ENCODE measurements at places on chromosomes 6 and 20.

DNA sequence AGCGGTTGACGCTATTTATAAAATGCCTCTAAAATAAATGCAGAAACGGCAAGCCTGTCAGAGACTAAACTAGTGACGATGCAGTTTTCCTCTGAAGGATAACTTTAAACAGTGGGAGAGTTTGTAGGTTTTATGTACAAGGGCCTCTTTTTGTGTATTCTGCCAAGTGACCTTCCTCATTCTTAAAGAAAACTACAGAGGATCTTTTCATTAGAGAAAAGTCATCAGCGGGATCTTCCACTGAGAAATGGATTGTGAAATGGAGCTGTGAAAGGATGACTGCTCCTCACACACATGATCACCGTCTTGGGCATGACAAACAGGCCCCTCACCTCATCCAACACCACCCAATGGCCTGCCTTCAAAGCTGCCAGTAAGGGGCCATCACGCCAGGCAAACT lies 89.0 kb upstream of the LYRM2 start:
- no peak for DNase-seq

GRCh38 chr6:138498629-138499302 lies 528 bp downstream of the NHSL1 start:
- no peak for DNase-seq

- no peak for DNase-seq
Measured at GRCh38 chr6:98131290-98131990, 702.9 kb upstream of the POU3F2 start.

DNA sequence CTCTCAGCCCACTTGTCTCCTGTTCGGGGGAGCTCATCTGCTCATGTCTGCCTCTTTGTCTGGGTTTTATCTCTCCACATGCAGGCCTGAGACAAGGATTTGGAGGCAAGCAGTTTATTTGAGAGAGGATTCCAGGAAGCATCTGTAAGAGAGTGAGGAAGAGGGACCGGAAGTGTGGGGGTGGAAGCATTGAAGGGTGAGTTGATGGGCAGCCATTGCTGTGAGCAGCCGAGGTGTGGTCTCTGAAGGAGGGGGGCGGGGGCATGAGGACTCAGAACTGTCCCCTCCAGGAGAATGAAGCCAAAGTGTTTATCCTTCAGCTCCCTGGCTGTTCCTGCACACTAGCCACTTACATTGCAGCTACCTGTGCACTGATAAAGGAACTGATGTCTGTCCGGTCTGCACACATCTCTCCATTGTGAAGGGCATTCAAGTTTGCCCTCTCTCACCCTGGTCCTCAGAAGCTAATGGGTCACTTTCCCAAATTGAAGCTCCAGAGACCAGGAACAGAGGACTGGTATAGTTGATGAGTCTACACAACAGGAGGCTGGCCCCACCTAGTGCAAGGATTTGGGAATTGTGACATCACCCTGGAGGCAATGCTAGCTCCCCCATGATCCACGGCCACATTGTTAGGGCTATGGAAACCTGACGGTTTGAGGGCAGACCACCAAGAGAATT lies 100.5 kb upstream of the FOXA2 start:
- no peak for DNase-seq

GRCh38 chr6:134299236-134299635 lies 18.7 kb downstream of the SGK1 start:
- DNase-seq = no peak

- DNase-seq = peak; percentile 95
Measured at GRCh38 chr20:24917797-24918578, 31.1 kb upstream of the CST7 start.

DNA sequence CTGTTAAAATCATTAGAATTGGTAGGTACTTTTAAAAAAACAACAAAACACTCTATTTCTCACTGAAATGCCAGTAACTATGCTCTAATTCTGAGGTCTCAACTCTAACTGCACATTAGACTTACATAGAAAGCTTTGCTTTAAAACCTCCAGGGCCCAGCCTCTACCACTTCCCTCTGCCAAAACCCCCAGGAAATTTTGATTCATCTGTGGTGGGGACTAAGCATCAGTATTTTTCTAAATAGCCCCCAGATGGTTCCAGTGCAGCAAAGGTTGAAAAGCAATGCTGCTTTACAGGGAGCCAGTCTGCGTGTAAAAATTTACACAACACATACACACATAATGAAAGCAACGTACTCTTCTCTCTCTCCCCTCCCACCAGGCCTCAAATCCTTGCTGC lies 3.8 kb downstream of the TBC1D32 start:
- no peak for DNase-seq

DNA sequence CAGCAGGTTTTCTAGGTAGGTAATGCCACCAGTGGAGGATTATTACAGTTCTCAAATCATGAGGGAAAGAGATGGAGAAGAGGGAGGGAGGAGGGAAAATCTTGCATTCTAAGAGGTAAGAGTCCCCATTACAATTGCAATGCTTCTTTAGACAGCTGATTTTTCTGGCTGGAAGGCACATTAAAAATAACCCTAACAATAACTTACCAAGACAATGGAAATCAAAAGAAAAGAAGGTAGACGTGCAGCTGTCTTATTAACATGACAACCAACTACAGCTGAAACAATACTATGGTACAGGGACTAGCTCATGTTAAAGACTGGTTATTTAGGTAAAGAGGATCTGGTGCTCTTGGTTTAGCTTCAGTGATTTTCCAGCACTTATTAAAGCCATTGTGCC lies 24.6 kb downstream of the MCUR1 start:
- no peak for DNase-seq

DNA sequence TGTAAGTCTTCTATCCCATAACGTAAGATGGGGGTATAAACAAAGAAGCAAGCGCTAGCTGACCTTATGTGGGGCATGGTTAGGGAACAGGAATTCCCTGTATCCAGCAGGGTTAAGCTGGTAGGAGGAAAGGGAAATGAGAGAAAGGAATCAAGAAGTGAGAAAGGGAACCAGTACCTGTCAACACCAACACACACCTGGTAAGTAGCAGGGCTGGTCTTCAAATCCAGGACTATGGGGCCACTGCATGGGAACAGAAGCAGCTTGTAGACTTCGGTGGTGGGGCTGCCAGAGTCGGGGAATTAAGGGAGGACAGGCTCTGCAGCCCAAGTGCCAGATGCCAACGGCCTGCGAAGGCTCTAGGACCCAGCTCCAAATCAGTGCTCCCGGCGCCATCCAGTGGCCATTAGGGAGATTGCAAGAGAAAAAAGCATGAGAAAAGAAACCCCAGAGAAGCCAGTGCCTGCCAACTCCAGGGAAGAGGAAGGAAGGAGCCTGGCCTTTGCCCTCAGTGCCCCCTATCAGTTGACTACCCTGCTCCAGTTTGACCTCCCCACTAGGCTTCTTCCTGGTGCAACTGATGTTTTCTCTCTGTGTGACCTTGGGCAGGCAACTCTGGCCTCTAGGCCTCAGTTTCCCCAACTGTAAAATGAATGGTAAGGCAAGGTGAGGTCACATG lies 15.8 kb upstream of the RBPJL start:
- peak; percentile 86 for DNase-seq

DNA sequence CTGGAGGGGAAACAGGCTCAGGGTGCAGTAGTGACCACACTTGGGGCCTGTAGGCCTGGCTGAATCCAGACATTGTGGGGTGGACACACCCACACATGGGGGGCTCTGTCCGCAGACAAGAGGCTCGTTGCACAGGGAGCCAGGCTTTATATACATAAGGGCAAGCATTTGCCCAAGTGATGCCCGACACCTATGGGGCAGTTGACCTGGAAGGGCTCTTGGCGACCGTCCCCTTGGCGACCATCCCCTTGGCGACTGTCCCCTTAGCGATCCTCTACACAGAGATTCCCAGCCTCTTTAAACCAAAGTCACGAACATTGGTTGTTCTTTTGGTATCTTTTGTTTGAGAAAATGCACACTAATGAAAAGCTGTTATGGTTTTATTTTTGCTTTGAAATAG lies 2.7 kb downstream of the TOX2 start:
- no peak for DNase-seq

DNA sequence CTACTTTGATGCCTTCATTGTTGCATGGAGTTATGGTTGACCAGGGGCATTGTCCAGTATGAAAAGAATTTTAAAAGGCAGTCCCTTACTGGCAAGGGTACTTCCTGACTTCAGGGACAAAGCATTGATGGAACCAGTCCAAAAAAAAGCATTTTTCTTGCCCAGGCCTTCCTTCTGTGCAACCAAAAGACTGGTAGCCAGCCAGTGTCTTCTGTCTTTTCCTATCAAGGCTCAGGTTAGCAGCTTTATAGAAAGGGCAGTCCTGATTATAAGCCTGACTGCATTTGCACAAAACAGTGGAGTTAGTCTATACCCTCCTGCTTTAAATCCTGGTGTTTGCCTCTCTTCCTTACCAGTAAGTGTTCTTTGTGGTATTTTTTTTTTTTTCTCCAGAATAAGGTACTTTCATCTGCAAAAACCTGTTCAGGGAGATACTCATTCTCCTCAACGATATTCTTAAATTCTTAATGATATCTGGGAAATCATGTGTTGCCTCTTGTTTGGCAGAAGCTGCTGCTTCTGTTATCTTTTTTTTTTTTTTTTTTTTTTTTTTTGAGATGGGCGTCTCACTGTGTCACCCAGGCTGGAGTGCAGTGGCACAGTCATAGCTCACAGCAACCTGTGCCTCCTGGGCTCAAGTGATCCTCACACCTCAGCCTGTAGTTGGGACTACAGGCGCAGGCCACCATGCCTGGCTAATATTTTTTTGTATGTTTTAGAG lies 33.9 kb downstream of the SCAF8 start:
- DNase-seq = no peak

DNA sequence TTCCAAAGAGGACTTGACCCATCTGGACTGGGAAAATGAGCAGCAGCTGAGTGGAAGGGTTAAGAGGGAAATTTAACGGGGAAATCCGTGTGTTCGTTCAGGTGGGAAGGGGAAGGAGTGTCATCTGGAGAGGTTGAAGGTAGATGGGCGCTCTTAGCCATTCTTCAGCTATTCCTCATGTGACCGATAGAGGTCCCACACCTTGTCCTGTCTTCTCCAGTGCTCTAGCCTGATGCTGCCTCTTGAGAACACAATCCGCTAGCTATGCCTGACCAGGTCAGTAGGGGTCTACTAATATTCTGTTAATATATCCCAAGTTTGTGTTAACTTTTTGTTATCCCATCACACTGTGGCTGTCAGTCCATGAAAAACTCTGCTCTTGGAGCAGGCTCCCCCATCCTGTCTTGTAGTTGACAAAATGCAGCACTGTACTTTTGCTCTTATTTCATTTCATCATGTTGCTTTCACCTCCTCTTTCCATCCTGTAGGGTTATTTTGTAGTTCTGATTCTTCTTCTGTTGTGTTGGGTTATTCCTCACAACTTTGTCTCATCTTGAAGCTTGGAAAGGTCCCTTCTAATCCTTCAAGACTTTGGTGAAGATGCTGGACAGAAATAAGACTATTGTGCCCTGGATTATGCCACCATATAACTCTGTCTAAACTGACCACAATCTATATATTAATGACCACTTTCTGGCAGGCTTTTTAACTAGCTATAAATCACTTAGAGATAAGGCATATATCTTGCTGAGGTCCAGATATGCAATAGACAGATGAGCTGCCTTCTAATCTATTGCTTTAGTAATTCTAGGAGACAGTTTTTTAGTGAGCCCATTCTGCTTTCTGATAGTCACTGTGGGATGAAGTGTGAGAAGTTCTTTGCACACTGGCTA lies 123.4 kb upstream of the SUPT3H start:
- peak; percentile 38 for DNase-seq

GRCh38 chr6:20061952-20062351 lies 150.3 kb downstream of the MBOAT1 start:
- DNase-seq = no peak

DNA sequence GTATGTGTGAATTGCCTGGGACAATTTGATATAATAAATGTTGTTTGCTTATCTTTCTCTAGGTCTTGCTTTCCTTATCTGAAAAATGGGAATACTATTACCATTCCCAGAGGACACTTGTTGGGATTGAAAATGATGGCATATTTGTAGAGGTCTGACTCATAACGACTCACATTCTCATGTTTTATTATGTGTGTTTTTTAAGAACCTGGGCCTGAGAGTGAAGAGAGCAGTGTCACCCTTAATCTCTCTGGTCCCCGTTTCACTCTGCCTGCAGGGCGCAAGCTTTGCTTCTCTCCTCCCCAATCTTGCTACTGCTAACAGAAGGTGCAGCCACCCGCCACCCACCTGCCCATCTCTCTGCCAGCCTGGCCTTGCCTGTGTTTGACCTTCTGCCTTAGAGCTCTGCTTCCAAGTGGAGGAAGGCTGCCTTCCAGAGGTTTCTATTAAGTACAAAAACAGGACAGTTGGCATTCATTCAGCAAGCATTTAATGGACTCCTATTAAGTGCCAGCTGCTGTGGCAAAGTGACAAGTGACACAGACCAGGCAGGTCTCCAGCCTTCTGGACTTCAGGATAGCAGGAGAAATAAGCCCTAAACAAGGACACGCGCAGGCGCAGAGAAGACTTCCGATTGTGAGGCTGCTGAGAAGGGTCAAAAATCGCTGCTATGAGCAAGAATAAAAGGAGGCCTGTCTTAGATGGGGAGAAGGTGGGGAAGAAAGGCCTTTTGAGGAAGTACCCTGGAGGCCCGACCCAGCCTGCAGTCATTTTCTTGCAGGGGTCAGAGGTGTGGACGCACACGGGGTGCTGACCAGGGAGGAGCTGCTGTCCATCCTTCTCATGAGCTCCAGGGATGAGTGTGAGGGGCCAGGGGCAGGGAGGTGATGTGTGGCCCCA lies 112.5 kb downstream of the JPH2 start:
- no peak for DNase-seq

GRCh38 chr20:41738604-41739206 lies 120.5 kb upstream of the CHD6 start:
- DNase-seq = peak; percentile 60

DNA sequence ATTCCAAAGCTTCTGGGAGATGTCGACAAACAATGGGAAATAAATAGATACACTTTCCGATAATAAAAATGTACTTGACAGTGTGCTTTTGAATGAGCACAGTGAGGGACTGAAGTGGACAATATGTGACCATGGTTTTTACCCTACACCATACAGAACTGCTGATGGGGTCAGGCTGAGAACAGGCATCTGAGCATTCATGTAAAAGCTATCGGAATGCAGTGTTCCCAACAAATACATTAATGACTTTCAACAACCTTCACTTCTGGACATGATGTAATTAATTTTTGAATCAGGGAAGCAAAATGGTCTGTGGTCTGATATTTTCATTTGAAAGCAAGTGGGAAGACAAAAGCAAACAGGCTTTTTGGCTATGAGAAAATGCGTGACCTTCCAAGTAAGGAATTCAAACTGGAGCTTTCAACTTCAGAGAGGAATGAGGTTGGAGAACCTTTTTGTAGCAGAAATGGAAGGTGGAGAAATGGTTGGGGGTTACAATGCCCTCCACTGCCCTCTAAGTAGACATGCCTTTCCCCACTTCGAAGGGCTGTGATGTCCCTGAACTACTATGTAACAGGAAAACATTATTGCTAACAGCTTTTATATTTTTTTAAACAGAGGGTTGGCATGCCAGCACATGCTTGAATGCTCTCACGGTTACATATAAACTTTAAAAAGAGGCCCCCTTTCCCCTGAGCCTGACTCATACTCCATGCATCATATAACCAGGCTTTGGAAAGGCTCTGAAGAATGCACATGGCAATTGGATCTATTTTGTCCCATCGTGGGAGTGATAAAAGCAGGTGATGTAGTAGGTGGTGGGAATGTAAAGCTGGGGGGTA lies 203.5 kb upstream of the CITED2 start:
- DNase-seq = no peak

- DNase-seq = no peak
Measured at GRCh38 chr6:134437376-134437775, 119.5 kb upstream of the SGK1 start.
